ENCODE measurements at places on chromosomes 11 and 22.

GRCh38 chr11:13668957-13669521, 571 bp downstream of the FAR1 start:
- no peak for DNase-seq

DNA sequence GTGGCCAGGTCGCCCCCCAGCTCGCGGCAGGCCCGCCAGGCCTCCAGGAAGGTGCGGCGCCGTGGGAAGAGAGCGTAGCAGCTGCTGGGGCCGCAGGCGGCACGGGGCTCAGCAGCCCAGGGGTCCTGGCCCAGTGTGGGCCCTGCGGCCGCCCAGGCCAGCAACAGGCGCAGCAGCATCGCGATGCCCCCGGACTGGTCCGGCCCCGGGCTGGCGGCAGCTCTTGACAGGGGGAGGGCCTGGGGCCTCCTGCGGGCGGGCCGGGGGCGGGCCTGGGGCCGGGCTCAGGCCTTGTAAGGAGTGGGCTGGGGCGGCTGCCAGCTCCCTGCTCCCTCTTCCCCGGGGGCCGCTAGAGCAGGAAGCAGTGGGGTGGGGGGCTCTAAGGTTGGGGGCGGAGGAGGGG, at the start of gene CD248:
Gene CD248 (minus strand): TSS at position 196 of the 403 bp plus-strand sequence. CDS start 17 bp downstream, at position 179.
- DNase-seq, result no peak

GRCh38 chr11:4865855-4866254, 15.8 kb upstream of the OR51T1 start:
- no peak for DNase-seq

DNA sequence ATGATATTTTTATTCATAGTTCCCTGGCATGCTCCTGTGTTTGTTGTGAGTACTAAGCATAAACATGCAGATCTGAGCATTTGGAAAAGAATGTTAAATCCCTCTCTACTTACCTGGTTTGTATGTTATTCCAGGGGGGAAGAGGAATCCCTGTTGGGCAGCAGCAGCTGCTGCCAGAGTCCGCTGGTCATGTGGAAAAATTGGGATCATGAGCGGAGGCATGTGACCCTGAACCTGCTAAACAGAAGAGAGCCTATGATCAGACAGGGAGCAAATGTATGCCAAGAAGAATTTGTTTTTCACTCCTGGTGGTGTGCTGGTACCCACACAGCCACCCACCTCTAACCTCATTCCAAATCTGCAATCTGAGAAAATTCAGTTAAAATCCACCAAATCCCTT, 244.7 kb downstream of the SOX6 start:
- no peak for DNase-seq

DNA sequence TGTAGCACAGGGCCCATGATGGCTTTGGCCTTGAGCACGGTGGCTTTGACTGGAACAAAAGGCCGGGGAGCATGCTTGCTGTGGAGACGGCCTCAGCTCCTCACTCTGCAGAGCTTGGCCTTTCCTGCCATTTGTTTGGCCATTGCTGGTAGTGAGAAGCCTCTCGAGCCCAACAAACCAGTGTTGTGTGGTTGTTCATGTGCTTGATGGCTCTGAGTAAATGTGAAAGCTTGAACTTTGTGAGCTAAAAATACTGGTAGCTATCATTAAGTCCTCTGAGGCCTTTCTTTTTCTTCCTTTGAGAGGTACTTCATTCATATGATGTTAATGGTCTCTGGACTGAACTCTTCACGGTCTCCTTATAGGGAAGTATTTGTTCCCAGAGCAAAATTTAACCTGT, 39.6 kb downstream of the NAT10 start:
- no peak for DNase-seq

- DNase-seq, result no peak
These were observed 30.1 kb downstream of the ANO1 start for GRCh38 chr11:70108250-70108649.

- DNase-seq, result no peak
These were observed 6.8 kb upstream of the RGL4 start for GRCh38 chr22:23684026-23684425.

DNA sequence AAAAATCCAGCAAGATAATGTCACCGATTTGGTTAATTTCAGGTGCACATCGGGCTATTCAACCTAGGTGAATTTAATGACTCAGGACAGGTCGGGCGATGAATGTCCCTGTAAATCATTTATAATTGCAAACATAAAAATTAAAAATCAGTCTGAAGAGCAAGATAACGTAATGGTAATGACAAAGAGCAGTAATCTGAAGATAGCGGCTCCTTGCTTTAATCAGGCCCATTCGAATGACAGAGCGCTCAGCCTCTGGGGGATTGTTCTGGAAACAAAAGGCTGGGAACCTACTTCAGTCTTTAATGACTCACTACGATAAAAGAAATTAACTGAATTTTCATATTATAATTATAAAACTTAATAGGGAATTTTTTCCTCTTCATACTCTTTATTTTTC, 61.3 kb downstream of the RCN1 start:
- DNase-seq, result no peak

DNA sequence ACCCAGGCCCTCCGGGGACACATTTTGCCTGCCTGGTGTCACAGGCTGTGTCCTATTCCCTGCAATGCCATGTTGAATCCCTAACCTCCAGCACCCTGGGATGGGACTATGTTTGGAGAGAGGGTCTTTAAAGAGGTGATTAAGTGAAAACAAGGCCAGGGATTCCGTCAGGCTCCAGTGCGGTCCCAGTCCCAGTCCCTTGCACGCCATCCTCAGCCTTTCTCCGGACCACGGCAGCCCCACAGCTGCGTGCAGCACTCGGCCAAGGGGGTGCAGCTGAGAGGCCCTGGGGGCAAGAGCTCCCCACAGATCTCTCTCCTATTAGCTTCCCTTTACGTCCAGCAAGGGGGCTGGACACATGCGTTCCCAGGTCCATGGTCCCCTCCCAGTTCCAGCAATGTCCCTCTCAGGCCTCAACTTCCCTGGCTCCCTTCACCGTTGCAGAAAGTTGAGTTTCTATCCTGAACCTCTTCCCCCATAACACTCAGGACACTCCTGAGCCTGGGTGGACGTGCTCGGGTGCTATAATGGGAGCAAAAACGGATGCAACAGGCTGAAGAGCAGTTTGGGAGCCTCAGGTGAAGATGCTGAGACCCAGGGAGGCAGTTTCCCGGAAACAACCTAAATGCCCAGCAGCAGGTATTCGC, 1422.7 kb downstream of the BRD1 start:
- no peak for DNase-seq

DNA sequence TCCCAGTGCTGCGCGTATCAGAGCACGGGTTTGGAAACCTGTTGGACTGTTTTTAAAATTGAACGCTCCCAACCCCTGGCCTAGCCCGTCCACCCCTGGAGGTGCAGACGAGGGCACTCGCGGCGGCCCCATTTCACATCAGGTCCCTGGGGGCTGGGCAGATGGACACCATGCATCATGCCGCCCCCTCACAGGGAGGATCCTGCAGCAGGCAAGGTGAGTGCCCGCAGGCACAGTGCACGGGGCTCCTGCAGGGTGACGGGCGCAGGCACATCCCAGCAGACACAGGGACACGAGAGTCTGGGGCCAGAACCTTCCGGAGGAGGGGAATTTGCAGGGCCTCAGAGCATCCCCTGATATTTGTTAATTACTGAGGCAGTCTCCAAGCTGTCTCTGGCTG, 7.3 kb downstream of the ANO9 start:
- no peak for DNase-seq

DNA sequence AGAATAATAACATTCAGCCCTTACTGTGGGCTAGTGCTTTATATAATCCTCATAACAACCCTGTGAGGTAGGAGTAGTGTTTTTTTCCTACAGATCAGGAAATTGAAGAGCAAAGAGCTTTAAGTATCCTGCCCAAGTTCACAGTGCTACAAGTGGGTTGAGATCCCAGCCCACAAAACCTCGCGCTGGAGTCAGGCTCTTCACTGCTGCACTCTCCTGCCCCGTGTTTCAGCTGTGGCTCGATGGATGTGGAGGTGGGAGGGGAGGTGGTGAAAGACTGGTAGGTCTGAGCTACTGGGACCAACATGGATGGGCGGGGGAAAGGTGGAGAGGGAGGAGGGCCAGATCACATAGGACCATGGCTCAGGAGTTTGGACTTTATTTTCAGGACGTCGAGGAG, 6.1 kb downstream of the ZNF408 start:
- no peak for DNase-seq

- DNase-seq, result no peak
These were observed 825 bp downstream of the SLC1A2 start for GRCh38 chr11:35418282-35419183.

DNA sequence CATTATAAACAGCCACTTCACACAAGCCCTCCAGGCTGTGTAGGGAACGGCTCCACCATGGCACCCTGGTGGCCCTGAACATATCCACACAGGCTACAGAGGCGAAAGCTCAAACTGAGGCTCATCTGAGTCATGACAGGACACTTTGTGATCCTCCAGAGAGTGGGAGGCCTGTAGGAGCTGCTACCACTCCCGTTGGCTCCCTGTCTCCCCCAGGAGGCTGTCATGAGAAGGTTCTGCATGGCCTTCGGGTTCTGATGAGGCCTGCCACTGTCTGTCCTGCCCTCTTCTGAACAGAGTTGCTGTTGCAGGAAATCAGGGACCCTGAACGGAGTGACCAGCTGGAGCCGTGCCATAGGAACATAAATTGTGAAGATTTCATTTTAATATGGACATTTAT, 23.8 kb upstream of the ALDH3B2 start:
- peak; percentile 91 for DNase-seq

- no peak for DNase-seq
These were observed 24.6 kb upstream of the LDLRAD3 start for GRCh38 chr11:35919244-35919643.

DNA sequence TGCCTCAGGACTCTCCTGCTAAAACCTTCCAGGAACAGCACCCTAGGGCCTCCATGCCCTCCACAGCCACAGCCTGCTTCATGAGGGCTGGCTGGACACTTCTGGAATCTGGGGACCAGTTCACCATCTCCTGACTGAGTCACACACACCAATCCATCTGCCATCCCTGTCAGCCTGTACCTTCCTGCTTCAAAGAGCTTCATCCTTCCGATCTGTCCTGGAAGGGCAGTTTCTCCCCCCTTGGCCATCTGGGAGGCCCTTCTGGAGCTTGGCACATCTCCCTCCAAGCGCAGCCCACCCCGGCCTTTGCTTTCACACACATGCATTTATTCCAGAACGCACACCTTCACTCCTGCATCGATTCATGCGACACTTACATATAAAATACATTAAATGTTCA, 13.0 kb downstream of the APBB1 start:
- no peak for DNase-seq

GRCh38 chr11:100874203-100874602, 187.1 kb downstream of the ARHGAP42 start:
- DNase-seq, result no peak

- DNase-seq, result no peak
These were observed 98.2 kb upstream of the NNMT start for GRCh38 chr11:114197799-114198500.

- DNase-seq, result no peak
These were observed 14.5 kb upstream of the CYTH4 start for GRCh38 chr22:37267661-37268413.

- DNase-seq, result no peak
These were observed 66.9 kb downstream of the RBFOX2 start for GRCh38 chr22:35961480-35962295.

DNA sequence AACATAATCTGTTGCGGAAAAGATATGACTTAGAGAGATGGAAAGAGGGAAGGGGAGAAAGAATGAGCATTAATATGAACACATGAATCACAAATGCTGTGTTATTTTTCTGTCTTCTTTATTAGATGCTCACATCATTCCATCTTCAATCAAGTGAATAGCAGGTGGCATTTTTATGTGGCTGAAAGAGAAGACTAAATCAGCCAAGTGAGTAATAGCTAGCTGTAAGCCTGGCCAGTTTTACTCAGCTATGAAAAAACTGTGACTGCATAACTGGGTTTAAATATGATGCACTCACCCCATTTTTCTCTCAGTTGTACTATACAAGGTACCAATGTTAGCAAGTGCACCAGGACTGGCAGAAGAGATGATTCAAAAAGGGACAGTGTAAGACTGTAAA, 571.1 kb downstream of the JRKL start:
- no peak for DNase-seq

DNA sequence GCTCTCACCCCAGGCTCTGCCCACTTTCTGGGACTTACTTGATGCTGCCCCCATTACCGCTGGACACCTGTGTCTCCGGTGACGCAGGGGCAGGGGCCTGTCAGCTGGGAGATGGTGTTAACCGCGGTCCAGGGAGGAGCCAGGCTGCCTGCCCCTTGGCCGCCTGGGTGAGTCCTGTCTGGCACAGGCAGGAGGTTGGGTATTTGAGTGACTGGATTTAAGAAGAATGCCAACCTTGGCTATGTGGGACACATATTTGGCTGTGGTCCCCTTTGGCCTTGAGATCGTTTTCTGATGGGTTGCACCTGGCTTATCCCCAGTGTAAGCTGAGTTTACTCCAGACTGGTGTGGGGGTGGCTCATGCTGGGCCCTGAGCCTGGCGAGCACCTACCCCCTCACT, 2.5 kb downstream of the MUC6 start:
- DNase-seq, result no peak

GRCh38 chr11:112400476-112401014, 139.9 kb upstream of the PLET1 start:
- no peak for DNase-seq

DNA sequence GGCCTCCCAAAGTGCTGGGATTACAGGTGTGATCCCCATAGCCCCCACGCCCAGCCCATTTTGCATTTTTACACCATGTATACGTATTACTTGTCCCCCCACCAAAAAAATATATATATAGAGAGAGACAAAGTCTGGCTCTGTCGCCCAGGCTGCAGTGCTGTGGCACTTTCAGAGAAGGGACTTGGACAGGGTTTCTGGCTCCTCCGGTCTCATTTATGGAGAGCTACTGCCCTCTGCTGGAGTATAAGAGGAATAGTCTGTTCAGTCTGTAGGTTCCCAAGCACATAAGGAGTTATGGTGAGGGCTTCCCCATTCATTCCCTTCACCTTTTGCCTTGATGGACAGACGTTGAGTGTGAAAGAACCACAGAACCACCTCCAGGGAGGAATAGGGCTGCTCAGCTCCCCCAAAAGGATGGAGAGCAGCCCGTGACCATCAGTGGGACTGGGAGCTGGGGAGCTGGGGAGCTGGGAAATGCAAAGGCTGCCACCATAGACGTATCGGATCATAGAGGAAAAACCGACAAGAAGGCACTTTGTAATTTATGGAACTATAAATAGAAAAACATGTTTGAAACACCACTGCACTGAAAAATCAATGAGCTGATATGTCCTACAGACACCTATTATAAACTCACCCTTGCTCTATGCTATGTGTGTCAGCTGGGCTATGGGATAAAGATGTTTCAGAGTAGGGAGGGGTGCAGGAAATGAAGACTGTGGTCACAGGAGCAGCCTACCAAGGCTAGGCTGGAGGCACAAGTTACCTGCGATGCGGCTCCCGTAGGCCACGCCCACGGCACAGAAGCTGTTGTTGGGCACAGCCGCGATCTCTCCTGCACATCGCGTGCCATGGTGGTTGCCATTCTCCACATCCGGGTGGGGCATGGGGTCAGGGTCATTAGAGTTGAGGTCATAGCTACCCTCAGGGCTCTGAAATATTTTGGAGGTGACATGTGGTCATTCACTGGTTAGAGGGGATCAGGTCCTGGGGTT, 5.2 kb downstream of the PCSK7 start:
- peak; percentile 85 for DNase-seq

DNA sequence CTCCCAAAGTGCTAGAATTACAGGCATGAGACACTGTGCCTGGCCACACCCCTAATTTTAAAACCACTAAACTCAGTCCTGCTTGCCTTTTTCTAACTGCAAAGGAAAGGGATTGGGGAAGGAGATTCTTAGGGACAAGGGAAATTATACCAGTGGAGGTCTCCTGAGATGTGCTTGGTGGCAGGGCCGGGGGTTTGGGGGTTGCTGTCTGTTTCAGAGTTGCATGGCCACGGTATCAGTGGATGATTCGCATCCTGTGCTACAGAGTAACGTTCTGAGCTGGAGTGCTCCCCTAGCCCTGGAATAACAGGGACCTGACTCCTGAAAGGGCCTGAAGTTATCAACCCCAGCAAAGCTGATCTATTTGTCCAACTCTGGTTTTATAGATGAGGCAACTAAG, 846 bp upstream of the GPHA2 start:
- no peak for DNase-seq
